Left ventricle myocardium superior (tissue), 1 donor: ENCODE measurements at places on chromosomes 2 and 18. TPM values are rescaled to one million over a fixed set of nuclear protein-coding genes. Genes with fewer than 3 reads are reported as not detected.
A peak's percentile ranks its signal among the peaks of the same experiment; 100 is the strongest.

DNA sequence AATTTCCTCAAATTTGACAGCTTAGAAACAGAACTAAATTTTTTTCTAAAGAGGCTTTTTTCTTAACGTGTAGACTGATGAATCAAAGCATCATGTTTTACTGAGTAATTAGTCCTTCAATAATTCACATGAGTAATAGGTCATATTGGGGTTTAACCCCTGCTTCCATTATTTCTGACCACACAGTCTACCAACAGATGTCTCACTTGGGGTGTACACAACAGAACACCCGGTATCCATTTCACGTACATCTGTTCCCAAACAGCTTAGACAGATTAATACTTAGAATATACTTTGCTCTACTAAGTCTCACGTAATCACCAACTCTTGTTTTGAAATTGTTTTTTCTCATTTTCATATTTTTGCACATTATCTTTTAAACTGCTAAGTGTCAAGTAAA lies 14.8 kb downstream of the CERKL start:
- no peak for DNase-seq

- peak; percentile 56 for DNase-seq
These were observed 1.2 kb upstream of the EMX1 start for GRCh38 chr2:72915907-72916742.

GRCh38 chr2:45724335-45724734 lies 72.9 kb downstream of the PRKCE start:
- no peak for DNase-seq

DNA sequence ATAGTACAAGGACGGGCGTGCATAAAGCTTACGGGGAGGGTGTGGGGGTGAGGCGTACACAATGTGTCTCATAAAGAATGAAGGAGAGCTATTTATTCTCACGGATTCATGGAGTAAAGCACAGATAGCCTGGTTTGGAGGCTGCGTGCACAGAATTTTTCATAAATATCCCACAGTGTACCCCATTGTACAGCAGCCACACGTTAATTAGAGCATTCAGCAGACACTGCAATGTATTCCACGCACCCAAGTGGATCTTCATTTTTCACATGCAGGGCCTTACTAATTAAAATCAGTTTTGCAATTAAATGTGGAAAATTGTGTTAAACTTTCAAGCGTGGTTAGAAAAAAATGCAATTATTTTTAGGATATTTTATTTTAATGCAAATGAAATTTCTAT lies 227.7 kb upstream of the PXDN start:
- no peak for DNase-seq

DNA sequence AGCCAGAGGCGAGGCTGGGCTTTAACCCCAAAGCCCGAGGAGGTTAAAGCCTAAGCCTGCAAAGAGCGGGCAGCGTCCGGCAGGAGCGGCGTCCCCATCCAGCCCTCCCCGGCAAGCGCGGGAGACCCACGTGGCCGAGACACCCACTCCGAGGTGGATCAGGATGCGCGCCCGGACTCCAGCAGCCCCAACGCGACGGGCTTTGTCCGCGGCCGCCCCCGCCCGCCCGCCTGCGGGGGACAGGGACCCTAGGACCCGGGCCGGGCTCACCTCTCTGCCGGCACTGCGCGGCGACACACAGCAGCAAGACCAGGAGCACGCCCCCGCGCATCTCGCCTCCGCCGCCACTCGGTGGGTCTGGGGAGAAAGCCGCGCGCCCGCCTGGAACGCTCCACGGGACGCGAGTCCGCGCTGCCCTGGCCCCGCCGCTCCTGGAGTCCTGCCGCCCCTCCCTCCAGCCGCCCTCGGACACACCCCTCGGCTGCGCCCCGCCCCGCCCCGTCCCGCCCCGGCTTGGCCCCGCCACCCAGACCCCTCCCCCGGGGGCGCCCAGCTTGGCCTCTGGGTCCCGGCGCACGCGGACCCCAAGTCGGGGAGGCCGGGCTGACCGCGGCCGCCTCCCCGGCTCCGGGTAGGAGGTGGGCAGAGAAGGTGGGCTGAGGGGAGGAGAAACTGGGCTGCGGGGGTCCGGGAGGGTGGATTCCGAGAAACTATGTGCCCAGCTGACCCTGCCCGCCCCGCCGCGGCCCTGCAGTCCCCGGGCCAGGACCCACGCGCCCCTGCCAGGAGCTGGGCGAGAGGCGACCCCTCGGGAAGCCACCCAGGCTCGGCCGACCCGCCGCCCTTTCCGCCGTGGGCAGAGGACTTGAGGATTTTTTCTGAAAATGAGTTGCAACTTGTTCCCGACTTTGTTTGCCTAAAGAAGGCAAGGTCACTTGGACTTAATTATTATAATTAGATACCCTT lies at the start of gene LAMA1:
LAMA1 (minus strand) TSS at position 408 of the 966 bp plus-strand sequence; CDS start at position 331, 77 bp downstream.
- DNase-seq = peak; percentile 35

DNA sequence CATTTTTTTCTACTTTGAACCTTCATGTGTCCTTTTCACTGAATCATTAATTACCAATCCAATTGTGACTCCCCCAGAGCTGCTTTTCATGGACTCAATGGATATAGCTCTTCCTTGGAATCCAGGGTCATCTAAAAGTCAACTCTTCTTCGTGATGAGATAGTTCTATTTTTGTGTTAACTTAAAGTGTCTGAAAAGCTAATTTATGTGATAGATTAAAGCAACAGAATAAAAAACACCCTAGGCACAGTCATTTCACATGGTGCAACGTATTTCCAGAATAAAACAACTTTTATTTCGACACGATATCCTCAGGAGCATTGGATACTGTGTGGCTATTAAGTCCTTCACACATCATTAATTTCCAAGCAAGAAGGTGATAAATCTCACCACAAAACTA lies 250.6 kb upstream of the SPHKAP start:
- DNase-seq = no peak

DNA sequence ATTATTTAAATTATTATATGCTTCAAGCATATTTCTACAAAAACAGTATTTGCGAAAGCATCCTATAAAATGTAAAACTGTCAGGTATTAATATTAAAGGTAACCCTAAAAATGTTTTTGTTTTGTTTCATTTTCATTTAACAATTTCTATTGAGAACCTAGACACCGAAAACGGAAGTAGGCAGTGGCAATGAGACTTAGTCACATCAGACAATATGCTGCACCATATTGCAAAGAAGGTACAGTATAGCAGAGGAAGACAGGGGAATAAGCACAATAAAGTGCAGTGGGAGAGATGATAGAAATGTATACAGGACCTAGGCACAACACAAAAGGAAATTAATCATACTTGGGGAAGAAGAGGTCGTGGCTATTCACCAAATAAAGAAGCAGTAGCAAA lies 12.2 kb downstream of the SCN1A start:
- DNase-seq = no peak

- no peak for DNase-seq
These were observed 510.1 kb upstream of the RAB6C start for GRCh38 chr2:129469389-129469788.

DNA sequence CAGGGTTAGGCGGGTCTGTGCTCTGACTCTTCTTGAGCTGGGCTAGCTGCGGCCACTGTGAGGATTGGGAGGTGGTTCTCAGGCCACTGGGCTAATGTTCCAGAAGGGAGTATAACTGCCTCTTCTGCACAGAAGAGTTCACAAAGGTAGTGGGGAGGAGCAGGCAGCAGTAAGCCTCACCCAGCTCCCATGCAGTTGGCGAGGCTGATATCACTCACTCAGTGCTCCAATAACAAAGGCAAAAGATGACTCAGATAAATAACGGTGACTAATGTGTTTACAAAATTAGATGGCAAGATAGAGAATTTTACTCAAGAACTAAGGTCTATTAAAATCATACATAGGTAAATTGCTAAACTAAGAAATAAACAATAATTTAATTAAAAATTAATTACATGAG lies 174.2 kb upstream of the TMEM200C start:
- no peak for DNase-seq

- DNase-seq = no peak
These were observed 109.7 kb downstream of the B3GNT2 start for GRCh38 chr2:62305421-62306176.

DNA sequence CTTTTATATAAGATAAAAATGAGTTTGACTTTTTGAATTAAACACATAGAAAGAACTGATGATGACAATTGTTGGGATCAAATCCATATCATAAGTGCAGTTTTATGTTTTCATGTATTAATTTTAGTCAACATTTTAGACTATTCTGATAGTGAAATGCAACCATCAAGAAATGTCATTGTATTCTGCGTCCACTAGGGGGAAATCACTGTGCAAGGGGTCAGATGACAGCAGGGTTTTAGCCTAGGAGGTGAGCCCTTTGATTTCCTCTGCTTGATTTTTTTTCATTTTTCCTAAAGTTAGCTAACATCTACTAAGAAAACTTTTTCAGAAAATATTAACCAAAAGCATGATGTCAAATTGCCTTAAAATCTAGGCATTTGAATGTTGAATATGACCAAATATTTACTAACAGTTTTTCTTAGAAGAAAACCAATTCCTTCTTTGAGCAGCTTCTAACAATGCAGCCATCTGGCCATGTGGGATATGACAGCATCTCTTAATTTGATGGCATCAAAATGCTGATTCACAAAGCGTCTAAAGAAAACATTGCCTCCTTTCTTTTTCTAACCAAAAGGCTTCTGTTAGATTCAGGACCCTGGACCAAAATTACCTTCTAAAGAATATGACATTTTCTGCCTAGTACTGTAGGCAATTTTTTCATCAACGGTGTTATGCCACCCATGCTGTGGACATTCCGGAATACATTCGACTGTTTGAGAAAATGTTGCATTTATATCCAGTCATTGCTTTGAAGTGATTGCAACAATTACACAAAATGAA lies 141.5 kb downstream of the SPHKAP start:
- DNase-seq = no peak

DNA sequence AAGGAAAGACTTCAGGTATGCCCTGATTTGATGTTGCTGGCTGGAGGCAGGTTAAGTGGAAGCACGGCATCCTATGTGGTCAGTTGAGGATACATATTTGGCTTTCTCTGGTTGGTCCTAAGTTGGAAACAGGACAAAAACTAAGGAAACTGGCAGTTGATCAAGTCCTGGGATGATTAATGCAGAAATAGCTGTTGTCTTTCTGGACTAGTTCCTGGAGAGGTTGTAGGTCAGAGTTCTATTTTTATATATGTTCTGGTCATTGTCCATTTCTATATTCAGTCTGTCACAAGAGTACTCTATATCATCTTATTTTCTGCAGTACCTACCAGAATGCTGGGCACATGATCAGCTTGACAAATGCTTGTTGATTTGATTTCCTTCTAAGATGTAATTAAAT lies 4.0 kb upstream of the SLC35F5 start:
- no peak for DNase-seq

- no peak for DNase-seq
These were observed 196.5 kb upstream of the PIK3C3 start for GRCh38 chr18:41758534-41758933.

Gene VSNL1
- 18.6 TPM for total RNA-seq

Gene DQX1
- not detected for total RNA-seq

Gene DUSP2
- total RNA-seq = 1.9 TPM

Gene LIPG
- not detected for total RNA-seq

Gene DNER
- 1.6 TPM for total RNA-seq

Gene TMEM17
- 1.4 TPM for total RNA-seq

Gene CRIM1
- total RNA-seq = 26.0 TPM

Gene MAIP1
- total RNA-seq = 29.2 TPM
